T-helper 17 cell (primary cell): ENCODE measurements at places on chromosomes 1 and 21. TPM values are rescaled to one million over a fixed set of nuclear protein-coding genes. Genes with fewer than 3 reads are reported as not detected.

ENTREP3 gene
- 9.3 TPM for total RNA-seq

AGO4 gene
- 23.3 TPM for total RNA-seq

DNA sequence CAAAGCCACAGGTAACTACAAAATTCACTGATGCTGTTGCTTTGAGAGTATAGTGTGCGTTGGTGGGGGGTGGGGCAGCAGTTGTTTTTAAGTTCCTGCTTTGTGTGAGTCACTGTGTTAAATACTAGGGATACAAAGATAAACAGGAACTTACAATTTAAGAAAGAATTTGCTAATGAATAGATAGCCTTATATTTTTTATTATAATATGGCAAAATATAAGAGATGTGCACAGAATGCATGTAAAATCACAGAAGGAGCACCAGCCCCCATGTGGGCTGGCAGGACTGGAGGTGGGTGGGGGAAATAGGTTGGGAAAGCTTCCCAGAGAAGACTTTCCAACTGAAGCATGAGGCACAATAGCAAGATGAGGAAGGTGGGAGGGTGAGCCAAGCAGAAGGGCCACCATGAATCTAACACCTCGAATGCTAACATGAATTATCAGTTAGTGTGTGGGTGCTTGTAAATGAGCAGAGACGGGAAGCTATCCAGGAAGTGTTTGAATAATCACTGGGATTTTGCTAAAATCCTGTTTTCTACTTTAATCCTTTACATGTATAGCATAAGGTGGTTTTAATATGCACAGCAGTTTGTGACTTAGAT, 57.0 kb upstream of the RAVER2 start:
- no peak for DNase-seq

ANXA9 gene
- not detected for total RNA-seq

DNA sequence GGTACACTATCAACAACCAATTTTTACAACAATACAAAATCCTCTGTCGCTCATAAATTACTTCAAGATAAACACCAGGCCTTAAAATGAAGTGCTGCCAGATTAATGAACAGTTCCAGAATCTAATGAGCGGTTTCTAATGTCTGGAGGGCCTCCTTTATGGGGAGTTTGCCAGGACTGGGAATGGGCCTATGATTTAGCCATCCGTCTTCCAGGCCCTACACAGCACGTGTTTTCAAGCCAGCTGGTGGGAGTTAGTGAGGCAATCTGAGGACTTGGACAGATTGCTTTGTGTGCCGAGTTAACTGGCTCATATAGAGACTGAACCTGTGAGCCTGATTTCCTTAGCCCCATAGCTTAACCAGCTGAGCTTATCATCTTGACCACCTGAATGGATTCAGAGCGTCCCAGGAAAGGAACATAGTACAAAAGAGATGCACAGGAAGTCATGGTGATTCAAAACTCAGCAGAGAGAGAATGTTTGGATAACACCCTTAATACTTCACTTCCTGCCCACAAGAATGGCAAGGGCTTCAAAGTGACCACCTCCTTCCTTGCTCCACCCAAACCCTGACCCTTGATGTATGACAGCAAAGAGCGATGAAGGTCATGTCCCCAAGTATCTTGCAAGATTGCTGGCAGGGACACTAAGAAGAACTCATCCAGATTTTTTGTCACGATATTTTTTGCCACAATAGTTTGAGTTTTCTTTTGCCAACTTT, 143.5 kb downstream of the SLC30A10 start:
- DNase-seq: no peak

GRCh38 chr1:51303751-51304251, 26.6 kb downstream of the TTC39A start:
- no peak for DNase-seq

FAM163A gene
- total RNA-seq: not detected
